Coronary artery (tissue), 2 donors: ENCODE measurements at places on chromosomes 7 and 10.

DNA sequence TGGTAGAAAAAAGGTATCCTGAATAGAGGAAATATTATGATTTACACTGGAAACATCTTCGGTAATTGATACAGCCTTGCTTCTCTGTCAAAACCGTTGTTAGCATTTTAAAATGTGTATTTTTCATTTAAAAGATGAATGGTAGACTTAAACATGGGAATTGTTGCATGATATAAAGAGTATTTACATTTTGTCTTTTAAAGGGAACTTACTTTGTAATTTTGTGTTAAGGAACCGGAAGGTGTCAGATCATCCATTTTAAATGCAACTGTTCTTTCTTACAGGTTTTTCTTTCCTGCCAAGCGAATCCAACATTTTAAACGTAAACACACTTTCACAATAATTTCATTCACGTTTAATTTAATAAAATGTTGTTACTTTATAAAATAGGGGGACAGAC lies 1.8 kb upstream of the IGF2BP3 start:
- no peak for DNase-seq

DNA sequence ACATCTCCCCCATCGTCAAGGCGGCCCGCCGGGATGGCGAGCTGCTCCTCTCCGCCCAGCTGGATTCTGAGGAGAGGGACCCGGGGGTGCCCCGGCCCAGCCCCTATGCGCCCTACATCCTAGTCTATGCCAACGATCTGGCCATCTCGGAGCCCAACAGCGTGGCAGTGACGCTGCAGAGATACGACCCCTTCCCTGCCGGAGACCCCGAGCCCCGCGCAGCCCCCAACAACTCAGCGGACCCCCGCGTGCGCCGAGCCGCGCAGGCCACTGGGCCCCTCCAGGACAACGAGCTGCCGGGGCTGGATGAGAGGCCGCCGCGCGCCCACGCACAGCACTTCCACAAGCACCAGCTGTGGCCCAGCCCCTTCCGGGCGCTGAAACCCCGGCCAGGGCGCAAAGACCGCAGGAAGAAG lies 10.1 kb downstream of the GDF10 start:
- DNase-seq, result no peak

GRCh38 chr10:122503012-122503411 lies 41.7 kb downstream of the HTRA1 start:
- DNase-seq, result no peak

- DNase-seq, result no peak
Measured at GRCh38 chr7:84524714-84525694, 330.4 kb upstream of the SEMA3A start.

- DNase-seq, result peak; percentile 79
Measured at GRCh38 chr7:28958235-28958979, at the start of gene TRIL. TSS of gene TRIL (minus strand) at chr7:28958330. CDS start at chr7:28958046, 284 bp downstream.

GRCh38 chr10:84224411-84225028 lies 824 bp downstream of the LRIT2 start:
- DNase-seq, result no peak

DNA sequence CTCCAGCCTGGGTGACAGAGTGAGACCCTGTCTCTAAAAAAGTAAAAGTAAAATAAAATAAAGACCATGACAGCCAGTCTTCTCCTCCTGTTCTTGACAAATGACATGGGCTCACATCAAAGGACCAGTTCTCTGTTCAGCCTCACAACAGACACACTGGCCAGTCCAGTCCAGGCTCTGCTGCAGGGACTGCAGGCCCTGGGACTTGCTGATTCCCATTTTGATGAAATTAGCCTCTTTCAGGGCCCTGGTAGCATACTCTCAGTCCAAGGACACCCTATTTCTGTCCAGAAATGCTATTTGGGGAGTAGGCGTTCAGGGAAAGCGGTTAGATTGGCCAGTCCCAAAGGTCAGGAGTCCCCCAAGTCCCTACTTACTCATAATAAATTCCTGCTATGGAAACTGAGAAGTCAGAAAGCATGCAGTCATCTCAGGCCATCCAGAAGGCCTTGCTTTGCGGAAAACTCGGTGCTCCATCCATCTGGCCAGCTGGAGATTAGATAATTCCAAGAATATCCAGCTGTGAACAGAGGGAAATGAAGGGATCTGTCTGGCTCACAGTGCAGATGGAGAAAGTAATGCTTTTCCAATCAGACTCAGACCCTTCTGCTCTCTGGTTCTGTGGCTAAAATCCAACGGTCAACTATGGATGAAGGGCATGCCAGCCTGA lies 74.4 kb downstream of the RAB11FIP2 start:
- no peak for DNase-seq

GRCh38 chr7:74267756-74268565 lies 13.8 kb upstream of the RFC2 start:
- no peak for DNase-seq

DNA sequence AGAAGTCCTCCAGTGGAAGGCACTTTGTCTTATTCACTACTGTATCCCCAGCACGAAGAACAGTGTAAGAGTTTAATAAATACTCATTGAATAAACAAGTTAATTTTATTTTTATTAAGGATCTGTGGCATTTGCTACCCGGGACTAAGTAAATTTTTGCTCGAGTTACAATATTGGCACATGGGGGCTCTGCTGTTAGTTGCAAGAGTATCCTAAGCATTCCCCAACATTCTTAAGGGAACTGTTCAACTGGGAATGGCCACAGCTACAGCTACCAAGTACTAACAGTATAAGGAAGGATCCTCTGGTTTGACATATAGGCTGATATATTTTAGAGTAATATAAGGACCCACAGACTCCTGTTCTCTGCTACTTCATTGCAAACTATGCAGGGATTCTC lies 8.7 kb upstream of the LRRTM3 start:
- no peak for DNase-seq

- no peak for DNase-seq
Measured at GRCh38 chr7:132398253-132398925, 177.9 kb downstream of the PLXNA4 start.

DNA sequence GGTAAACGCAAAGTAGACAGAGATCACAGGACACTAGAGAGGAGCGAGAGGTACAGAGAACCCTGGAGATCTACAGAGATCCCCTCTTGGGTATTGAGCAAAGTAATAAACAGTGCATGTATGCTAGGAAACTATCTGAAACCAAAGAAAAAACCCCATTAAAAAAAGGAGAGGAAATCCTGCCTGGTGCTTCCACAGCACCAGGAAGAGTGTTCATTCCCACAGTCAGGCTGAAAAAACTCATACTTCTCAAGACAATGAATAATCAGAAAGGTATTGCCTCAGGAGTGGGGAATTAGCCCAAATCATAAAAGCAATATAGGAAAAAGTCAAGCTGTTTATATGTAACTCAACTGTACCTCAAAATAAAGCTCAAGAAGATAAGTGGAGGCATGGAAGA lies 59.1 kb downstream of the ANKRD26 start:
- no peak for DNase-seq

DNA sequence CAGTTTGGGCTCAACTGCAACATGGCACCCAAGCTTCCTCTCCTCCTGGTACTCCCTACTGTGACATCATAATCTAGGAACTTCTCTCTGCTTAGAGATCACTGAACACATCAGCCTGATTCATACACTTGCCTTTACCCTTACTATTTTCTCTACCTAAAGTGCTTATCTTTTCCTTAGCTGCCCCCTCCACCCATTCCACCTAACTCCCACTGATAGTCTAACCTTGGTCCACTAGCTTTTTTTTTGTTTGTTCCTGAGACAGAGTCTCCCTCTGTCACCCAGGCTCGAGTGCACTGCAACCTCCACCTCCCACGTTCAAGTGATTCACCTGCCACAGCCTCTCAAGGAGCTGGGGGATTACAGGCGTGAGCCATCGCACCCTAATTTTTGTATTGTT lies 15.9 kb downstream of the CUL2 start:
- DNase-seq, result no peak

GRCh38 chr7:151232917-151233701 lies 826 bp downstream of the CHPF2 start:
- DNase-seq, result no peak

DNA sequence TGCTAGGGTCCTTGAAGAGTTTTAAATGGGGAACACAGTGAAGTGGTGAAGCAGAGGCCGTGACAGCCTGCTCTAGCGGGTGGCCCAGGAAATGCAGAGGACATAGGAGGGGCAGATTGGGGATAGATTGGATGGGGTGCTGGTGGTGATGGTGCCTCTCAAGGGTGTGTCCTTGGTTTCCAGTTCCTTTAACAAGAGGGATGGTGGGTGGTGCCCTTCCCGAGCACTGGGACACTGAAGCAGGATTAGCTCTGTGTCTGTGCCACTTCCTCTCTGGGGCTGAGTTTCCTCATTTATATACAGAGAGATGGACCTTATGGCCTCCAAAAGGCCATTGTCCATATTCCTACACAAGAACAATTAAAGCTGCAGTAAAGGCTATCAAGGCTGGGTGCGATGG lies 285.5 kb downstream of the TCF7L2 start:
- peak; percentile 53 for DNase-seq

- no peak for DNase-seq
Measured at GRCh38 chr7:156783864-156784263, 109.1 kb downstream of the LMBR1 start.

DNA sequence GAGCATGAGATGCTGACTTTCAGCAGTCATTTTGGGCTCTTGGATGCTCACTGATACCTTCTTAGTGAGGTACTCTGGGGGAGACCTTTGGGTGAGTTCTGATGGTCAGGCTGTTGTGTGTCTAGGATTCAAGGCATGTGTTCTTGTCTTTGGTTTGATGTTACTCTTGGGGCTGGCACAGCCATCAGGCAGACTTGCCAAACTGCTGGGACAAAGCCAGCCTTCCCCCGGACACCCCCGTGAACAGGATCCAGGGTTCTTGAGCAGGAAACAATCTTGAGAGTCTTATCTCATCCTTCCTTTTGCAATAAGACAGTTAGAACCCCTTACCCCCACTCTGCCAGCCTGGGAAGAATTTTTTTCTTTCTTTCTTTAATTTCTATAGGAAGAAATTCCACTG lies 42.2 kb downstream of the SUFU start:
- peak; percentile 45 for DNase-seq

DNA sequence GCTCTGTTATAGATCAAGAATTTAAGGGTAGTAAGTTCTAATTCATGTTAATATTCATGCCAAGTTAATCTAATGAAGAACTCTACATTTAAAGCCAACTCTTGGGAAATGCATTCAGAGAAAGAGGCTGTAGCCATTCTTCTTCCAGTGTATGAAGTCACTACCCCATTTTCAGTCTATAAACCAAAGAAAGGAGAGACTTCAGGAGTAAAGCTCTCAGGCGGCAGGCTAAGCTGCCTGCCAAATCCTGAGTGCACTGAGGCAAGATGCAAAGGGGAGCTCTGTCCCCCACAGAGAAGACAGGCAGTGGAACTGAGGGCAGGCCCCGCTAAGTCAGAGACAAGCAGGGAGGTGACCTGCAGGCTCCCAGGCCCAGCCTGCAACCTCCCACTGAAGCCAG lies 41.5 kb downstream of the SLIT1 start:
- DNase-seq, result no peak

- no peak for DNase-seq
Measured at GRCh38 chr10:7986851-7987250, 67.6 kb upstream of the GATA3 start.

DNA sequence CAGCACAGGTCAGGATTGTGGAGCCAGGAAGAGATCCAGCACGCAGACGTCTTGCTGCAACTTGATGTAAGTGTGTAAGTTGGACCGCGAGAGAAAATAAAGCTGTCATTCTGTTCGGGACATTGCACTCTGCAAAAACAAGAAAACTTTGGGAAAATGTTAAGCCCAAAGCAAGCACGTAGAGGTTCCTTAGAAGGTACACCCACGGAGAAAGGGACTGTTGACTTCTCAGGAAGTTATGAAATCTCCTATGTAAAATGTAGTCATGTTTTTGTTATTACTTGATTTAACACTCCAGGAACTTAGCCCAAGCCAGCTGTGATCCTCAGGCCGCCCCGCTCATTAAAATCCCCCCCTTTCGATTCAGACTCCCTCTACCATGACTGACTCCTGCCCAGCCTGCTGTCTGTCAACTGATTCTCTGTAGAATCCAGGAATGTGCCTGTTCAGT lies 196.1 kb upstream of the TCF7L2 start:
- no peak for DNase-seq

DNA sequence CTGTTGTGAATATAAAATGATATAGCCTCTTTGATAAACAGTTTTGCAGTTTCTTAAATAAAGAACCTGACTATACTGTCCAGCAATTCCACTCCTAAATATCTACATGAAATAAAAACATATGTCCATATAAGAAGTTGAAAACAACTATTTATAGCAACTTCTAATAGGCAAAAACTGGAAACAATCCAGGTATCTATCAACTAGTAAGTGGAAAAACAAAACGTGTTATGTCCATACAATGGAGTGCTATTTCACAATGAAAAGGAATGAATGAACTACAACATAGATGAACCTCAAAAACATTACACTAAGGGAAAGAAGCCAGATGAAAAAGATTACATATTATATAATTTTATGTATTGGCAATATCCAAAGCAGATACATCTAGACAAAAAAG lies 268.9 kb downstream of the CSTF2T start:
- DNase-seq, result no peak

- peak; percentile 91 for DNase-seq
Measured at GRCh38 chr7:2633538-2634266, 1.9 kb downstream of the TTYH3 start.

DNA sequence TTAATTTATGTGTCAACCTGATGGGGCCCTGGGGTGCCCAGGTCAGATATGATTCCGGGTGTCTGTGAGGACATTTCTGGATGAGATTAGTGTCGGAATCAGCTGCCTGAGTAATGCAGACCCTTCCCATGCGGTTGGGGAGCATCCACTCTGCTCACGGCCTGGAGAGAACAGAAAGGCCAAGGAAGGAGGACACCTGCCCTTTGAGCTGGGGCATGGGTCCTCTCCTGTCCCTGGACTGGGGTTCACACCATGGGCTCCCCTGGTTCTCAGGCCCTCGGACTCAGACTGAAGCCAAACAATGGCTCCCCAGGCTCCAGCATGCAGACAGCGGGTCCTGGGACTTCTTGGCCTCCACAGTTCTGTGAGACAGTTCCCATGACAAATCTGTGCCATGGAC lies 94.3 kb downstream of the BMS1 start:
- DNase-seq, result no peak

DNA sequence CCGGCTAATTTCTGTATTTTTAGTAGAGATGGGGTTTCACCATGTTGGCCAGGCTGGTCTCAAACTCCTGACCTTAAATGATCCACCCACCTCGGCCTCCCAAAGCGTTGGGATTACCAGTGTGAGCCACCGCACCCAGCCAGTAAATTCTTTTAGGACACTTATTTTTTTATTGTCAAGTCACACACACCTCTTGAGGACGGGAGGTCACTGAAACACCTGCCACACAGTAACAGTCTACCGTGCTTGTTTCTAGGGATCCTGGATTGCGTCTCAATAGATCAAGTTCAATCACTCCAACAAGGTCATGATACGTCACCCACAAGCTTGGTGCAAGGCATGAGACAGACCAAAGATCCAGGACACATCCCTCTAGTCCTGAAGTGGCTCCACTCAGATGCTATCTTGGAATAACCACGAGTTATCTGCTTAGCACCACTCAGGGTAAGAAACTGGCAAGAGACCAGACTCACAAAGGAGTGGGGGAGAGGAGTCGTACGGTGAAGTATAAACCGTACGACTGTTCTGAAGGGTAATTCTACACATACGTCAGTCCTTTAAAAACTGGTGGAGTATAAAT lies 58.9 kb upstream of the NCAPG2 start:
- no peak for DNase-seq
